Thoracic aorta (tissue), 2 donors: ENCODE measurements at places on chromosomes 12 and 14. TPM values are rescaled to one million over a fixed set of nuclear protein-coding genes. Genes with fewer than 3 reads are reported as not detected.

The RBM19 gene
- 39.9 TPM for total RNA-seq

The FSCB gene
- not detected for total RNA-seq

- no peaks in the 10 kb centered on the region for H3K36me3 ChIP-seq
- no peak for DNase-seq
- H3K4me1 ChIP-seq, result peaks cover 6% of the 10 kb centered on the region
- H3K4me3 ChIP-seq, result no peak overlapping the region
These were observed 22.8 kb downstream of the CPM start for GRCh38 chr12:68910128-68910527.

DNA sequence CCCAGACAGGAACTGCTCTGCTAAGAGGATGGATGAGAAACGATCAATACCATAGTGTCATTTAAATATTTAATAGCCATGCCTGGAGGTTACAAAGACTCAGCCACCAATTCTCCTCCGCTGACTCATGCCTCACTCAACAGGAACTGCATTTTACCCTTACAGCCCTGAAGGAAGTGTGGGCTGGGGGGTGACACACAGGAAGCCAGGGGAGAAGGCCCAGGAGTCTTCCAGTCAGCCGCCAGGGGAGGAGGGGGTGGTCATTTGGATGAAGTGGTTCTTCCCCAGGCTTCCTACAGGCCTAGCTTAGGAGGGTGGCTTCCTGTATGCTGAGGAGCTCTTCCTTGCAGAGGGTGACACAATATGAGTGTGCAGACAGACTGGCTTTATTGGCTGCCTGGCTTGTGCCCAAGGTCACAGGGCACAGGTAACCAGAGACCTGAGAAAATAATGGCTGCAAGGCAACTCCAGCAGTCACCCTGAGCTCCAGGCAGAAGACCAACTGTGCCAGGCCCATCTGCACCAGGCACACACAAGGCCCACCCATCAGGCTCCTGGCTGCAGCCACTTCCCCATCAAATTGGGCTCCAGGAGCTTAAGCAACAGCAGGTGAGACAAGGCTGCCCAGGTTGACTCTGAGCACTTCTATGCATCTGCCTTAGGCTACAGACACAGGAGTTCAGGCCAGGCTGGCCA lies 30.6 kb upstream of the RPLP0 start:
- H3K4me3 ChIP-seq, result peak overlapping the region; percentile 44
- H3K4me1 ChIP-seq, result peaks cover 72% of the 10 kb centered on the region
- no peaks in the 10 kb centered on the region for H3K27me3 ChIP-seq
- peak overlapping the region; percentile 96 for H3K27ac ChIP-seq
- H3K36me3 ChIP-seq, result no peaks in the 10 kb centered on the region

GRCh38 chr14:93792391-93792790 lies 4.1 kb upstream of the PRIMA1 start:
- peaks cover 27% of the 10 kb centered on the region for H3K4me1 ChIP-seq
- H3K4me3 ChIP-seq, result no peak overlapping the region
- H3K27me3 ChIP-seq, result no peaks in the 10 kb centered on the region
- H3K27ac ChIP-seq, result no peak overlapping the region
- DNase-seq, result no peak

The ZNF84 gene
- 39.4 TPM for total RNA-seq

The OR8S1 gene
- not detected for total RNA-seq

DNA sequence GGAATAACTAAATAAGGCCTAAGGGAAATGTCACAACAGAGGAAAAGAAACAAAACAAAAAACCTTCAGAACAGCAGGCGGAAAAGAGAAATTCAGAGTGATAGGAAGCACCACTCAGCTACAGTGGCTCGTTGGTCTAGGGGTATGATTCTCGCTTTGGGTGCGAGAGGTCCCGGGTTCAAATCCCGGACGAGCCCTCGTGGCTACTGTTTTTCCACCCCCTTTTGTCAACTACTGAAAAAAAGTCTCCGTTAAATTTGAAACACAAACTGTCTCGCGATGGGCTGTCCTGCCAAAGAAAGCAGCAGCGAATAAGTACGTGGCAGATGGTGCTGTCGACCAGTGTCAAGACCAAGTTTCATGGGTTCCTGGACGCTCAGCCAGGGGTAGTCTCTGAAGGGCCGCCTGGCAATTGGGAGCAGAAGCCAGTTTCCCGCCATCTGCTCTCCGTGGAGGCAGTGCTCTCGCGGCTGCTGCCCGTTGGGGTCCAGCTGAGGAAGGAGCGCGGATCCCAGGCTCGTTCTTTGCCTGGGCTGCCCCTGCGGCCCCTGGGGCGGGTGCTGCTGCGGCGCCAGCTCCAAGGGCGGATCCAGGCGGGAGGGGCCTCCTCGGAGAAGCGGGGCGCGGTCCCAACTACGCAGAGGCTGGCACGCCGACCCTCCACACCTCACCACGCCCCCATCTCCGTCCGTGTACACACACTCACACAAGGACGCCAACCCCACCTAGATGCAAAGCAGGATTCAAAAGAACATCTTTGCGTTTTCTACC lies at the start of gene RNASE4:
TSS of gene RNASE4 (plus strand) at position 670 of the 771 bp plus-strand sequence. CDS start 14,812 bp downstream, outside the sequence.
- H3K4me3 ChIP-seq, result peak within 1 kb of the TSS; percentile 86
- peak within 1 kb of the TSS; percentile 98 for H3K27ac ChIP-seq
- no peaks in the 10 kb centered on the region for H3K27me3 ChIP-seq
- H3K4me1 ChIP-seq, result peaks cover 40% of the 10 kb centered on the region
- H3K36me3 ChIP-seq, result no peaks in the 10 kb centered on the region

DNA sequence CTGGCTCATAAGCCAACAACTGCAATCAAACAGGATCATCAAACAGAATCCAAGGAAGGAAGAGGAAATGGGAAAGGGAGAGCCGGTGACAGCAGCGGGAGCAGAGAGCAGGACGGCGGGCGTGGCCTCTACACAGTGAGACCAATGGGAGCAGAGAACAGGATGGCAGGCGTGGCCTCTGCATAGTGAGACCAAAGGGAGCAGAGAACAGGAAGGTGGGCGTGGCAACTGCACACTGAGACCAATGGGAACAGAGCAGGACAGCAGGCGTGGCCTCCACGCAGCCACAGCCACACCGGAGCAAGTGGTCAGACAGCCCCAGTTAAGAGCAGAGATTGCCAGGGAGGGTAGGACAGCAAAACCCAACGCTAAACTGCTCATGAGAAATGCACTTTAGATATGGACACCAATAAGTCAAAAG lies 16.4 kb downstream of the LRCOL1 start:
- peak; percentile 34 for DNase-seq
- no peaks in the 10 kb centered on the region for H3K27me3 ChIP-seq
- H3K4me3 ChIP-seq, result no peak overlapping the region
- H3K4me1 ChIP-seq, result no peaks in the 10 kb centered on the region
- no peaks in the 10 kb centered on the region for H3K36me3 ChIP-seq

DNA sequence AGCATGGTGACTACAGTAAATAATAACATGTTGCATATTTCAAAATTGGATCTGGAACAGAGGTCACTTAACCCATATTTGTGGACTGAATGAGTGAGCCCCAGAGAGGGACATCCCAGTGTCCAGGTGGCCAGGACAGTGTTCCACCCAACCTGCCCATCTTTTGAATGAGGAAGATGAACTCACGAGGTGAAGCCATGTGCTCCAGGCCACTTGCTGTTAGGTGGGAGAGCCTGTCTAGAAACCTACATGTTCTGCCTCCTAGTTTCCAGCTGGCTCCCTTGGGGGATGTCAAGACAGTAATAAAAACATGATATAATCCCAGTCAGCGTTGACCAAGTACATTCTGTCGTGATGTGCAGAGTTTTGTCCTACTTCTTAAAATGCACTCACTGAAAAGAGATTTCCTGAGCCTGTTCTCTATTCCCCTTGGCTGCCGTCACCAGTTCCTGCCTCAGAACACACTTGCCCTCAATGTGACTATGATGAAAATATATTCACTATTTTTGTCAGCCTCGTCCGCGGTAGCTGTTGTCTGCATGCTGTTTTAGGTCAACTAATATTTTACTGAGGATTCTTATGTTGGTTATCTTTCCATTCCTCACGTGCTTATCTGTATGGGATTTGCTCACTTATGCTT lies 25.7 kb downstream of the TSPAN9 start:
- DNase-seq, result no peak
- H3K4me1 ChIP-seq, result peaks cover 13% of the 10 kb centered on the region
- no peaks in the 10 kb centered on the region for H3K27me3 ChIP-seq

The SSPN gene
- total RNA-seq, result 36.7 TPM

DNA sequence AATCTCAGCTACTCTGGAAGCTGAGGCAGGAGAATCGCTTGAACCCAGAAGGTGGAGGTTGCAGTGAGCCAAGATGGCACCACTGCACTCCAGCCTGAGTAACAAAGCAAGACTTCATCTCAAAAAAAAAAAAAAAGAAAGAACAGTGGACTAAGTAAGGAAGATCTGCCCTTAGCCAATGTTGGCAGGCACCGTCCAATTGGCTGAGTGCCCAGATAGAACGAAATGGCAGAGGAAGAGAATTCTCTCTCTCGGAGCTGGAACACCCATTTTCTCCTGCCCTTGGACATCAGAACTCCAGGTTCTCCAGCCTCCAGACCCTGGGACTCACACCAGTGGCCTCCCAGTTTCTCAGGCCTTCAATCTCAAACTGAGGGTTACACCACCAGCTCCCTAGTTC lies 49.9 kb downstream of the ESR2 start:
- H3K4me3 ChIP-seq, result no peak overlapping the region
- H3K36me3 ChIP-seq, result no peaks in the 10 kb centered on the region
- H3K27ac ChIP-seq, result no peak overlapping the region
- H3K27me3 ChIP-seq, result no peaks in the 10 kb centered on the region

The PLD4 gene
- total RNA-seq, result 0.35 TPM

DNA sequence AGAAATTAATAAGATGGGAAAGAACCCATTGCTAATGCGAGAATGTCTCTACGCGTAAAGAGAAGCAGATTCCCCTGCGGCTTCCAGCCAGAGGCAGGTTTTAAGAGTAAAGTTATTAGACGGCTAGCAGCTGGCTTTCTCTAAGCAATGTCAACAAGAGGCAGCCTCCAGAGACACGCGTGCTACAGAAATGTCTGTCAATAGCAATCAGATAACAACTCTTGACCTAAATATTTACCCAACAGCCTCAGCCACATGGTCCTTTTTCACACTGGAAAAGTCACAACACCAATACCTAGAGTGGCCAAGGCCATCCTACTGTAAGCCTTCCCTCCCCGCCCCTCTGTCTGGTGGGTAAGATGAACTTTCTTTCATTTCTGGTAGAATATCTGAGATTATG lies 146.0 kb upstream of the SFSWAP start:
- H3K27me3 ChIP-seq, result no peaks in the 10 kb centered on the region
- no peak for DNase-seq
- no peak overlapping the region for H3K27ac ChIP-seq
- no peak overlapping the region for H3K4me3 ChIP-seq
- no peaks in the 10 kb centered on the region for H3K36me3 ChIP-seq

- H3K27me3 ChIP-seq, result no peaks in the 10 kb centered on the region
- peaks cover 7% of the 10 kb centered on the region for H3K4me1 ChIP-seq
- H3K27ac ChIP-seq, result no peak overlapping the region
- no peak for DNase-seq
- H3K36me3 ChIP-seq, result no peaks in the 10 kb centered on the region
These were observed 4.9 kb upstream of the SMAGP start for GRCh38 chr12:51275088-51275487.

DNA sequence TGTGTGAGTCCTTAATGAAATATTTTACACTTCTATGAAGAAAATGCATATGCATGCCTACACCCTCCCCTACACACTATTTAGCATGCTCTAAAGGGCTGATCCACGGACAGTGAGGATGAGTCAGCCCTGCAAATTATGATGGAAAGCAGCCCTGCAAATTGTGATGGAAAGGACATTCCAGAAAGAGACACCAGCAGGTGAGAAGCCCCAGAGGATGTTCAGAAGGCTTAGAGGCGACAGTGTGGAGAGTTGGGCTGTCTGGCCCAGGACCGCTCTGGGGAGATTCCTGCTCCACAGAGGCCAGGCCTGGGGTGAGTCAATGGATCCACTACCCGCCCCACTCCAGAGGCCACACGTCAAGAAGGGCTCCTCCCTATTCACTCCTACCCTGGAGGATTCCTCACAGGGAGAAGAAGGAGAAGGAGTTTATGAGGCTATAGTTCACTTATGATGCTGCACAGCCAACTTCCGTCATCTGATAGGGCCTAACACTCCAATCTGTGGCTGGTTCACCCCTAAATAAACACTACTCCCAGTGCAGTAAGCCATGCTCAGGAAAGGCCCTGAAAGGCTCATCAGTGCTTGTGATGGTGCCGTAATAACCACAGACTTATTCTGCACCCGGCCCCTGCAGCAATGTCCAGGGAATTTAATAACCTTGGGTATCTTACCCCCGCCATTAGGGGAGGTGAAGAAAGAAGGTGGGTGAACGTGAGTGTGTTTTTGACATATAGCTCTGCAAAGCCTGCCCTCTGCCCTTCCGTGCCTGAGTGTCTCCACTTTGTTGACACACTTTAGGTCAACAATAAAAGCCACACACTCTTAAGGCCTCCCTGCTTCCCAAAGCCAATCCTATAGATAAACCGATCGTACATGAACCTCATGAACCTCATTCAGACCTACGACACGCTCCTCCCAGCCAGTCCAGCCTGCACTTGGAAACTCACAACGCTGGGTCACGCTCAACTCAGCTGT lies 46.4 kb downstream of the CLMN start:
- no peaks in the 10 kb centered on the region for H3K4me1 ChIP-seq
- H3K4me3 ChIP-seq, result no peak overlapping the region
- H3K27ac ChIP-seq, result no peak overlapping the region
- DNase-seq, result no peak
- no peaks in the 10 kb centered on the region for H3K36me3 ChIP-seq

The TAS2R8 gene
- total RNA-seq, result not detected

The STAB2 gene
- total RNA-seq, result not detected

- peaks cover 17% of the 10 kb centered on the region for H3K4me1 ChIP-seq
- no peaks in the 10 kb centered on the region for H3K27me3 ChIP-seq
- H3K27ac ChIP-seq, result peak overlapping the region; percentile 20
- DNase-seq, result no peak
- no peak overlapping the region for H3K4me3 ChIP-seq
- peaks cover 5% of the 10 kb centered on the region for H3K36me3 ChIP-seq
These were observed 131.6 kb downstream of the SAMD4A start for GRCh38 chr14:54698501-54698900.
